ENCODE measurements at places on chromosomes 3 and 15.

GRCh38 chr15:61659566-61660190 lies 400.6 kb downstream of the VPS13C start:
- DNase-seq: no peak

DNA sequence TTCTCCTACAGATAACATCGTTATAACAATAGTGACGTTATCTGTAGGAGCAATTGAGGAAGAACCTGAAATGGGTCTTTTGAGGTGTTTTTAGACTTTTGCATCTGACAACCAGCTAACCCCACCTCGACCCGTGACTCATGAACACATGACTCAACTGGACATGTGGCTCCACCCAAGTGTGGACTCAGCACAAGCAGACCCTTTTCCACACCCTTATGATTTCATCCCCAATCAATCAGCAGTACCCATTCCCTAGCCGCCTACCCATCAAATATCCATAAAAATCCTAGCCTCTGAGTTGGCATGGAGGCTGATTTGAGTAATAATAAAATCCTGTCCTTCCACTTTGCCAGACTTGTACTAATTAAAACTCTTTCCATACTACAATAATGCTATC lies 255.4 kb downstream of the ARPP21 start:
- DNase-seq: no peak

DNA sequence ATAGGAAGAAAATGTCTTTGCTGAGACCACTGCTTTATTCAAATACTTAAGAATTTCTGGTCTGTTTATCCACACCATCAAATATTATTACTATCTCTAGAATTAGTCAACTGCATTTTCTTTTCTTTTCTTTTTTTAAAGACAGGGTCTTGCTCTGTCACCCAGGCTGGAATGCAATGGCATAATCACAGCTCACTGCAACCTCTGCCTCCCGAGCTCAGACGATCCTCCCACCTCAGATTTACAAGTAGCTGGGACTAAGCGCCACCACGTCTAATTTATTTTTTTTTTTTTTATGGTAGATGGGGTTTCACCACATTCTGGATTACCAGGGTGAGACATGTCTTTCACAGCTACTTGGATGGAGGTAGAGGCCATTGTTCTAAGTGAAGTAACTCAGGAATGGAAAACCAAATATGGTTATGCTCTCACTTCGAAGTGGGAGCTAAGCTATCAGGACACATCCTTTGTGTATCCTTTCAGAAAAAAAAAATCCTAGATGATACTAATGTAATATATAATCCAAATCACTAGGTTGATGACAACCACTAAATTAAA lies 52.8 kb downstream of the STAG1 start:
- no peak for DNase-seq

DNA sequence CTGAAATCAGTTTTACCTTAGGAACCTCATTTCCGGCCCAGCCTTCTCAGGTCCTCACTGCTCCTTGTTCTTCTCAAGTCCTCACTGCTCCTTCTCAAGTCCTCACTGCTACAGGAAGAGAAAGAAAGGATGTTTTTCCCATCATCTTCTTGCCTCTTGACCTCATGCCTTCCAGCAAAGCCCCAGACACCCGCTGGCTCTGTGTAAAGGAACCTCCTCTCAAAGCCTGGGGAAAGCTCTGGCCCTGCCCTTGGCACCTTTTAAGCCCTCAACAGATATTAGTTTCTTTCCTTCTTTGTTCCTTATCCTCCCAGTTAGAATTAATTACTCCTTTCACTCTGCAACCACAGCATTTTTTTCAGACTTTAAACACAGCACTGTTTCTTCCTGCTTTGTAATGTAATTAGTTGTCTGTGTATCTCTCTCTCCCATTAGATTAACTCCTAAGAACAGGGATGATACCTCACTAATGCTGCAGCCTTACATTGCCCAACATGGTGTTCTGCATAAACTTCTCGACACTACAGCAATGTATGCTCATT lies 4.0 kb upstream of the WDR49 start:
- no peak for DNase-seq

DNA sequence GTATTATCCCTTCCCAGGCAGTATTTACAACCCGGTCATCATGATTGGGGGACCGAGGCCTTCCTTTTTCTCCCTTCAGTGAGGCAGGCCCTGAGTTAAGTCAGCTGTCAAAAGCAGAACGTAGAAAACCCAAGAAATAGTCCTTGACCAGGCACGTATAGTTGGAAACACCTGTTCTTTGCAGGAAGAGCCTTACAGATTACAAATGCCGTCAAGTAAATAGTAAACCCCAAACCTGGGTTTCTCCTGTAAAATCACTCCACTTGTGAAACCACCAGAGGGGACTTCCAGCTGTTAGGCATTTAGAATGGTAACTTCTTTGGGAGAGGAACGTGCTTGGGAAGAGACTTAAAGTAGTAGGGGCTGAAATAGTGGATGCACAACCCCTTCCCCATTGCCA lies 1.0 kb upstream of the BTBD1 start:
- no peak for DNase-seq

- DNase-seq: no peak
Measured at GRCh38 chr3:88810455-88810854, 297.0 kb upstream of the EPHA3 start.

DNA sequence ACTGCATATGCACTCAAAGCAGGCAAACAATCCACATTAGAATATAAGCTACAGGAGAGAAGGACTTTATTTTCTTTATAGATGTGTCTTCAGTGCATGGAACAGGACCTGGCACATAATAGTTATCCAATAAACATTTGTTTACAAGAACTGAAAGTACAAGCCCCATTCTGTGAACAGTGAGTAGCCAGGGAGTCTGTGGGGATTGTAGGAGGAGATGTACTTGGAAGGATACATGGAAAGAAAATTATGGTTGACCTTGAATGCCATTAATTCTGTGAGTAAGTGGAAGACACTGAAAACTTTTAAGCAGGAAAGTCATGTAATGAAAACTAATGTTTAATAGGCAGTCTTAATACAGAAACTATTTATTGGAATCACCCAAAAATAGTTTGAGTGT lies 28.3 kb downstream of the MASP1 start:
- no peak for DNase-seq

DNA sequence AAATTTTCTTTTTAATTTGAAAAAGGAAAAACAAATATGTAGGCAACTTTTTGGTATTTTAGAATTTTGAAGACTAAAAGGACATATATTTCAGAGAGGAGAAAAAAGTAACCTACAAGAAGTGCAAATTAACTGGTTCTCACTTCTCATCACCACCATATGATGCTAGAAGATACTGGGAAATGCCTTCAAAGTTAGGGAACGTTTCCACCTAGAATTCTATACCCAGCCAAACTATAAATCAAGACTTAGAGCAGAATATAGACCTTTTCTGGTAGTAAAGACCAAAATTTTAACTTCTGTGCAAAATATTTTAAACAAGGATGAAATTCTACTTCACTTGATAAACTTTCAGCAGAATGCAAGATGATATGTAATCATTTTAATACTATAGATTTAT lies 112.3 kb upstream of the PHLDB2 start:
- DNase-seq: no peak

DNA sequence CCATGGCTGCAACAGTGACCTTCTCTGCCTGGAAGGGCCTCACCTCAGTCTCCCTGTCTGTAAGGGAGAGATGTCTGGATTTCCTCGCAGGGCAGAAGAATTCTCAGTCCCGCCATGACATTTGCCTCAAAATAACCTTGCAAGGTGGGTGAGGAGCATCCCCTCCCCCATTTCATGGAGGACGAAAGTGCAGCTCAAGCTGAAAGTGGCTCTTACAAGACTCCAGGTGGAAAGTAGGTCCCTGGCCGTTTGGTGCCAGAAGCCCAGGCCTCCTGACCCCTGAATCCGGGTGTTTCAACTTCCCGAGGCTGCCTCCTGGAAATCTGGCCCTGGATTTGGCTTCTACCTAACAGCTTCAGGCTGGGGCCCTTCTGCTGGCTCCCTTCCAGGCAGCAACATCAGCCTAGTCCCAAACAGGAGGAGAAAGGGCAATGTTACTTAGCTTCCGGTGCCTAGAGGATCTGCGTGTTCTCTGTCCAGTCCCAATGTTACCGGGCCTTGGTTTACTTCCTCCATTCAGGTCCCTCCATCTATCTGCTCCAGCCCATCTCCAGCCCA lies 769 bp upstream of the CSPG4 start:
- DNase-seq: no peak

GRCh38 chr3:39249453-39250115 lies 30.3 kb downstream of the CX3CR1 start:
- no peak for DNase-seq

- no peak for DNase-seq
Measured at GRCh38 chr3:52039846-52040245, 16.5 kb downstream of the DUSP7 start.

GRCh38 chr15:71089801-71090200 lies 25.5 kb upstream of the THSD4 start:
- DNase-seq: no peak

- DNase-seq: no peak
Measured at GRCh38 chr3:13322324-13322723, 97.8 kb downstream of the NUP210 start.

DNA sequence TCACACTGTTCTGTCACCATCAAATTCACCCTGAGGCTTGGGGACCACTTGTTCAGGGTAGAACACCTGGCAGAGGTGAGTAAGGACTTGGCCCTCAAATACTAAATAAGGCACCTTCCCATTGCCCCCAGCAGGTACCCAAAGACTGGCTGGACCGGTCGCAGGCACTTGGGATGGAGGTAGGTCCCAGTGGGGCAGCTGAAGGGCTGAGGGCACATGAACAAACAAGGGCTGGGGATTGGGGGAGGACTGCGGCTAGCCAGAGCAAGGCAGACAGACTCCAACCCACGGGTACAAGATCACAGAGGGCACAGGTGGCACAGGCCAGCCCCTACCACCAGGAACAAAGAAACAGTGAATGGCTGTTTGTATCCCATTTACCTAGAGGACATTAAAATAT lies 1.9 kb downstream of the MRPS25 start:
- DNase-seq: no peak

DNA sequence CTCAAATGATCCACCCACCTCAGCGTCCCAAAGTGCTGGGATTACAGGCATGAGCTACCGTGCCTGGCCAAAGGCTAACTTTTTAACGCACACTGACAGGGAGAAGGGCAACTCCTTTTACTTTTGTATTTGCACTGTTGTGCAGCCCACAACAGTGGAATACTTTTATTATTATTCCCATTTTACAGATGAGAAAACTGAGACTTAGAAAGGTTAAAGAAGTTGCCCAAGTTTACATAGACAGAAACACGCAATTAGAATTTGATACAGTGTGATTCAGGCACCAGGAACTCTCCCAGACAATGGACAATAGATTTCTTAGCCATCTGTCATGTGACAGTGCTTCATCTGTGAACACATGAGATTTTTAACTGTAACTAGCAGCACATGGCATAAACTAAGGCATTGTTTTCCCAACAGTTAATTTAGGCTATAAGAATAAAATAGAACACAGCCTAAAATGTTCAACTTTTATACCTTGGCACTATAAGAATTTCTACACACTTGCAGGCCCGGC lies 18.8 kb downstream of the STAG1 start:
- no peak for DNase-seq
